ENCODE measurements at places on chromosomes 4 and X. TPM values are rescaled to one million over a fixed set of nuclear protein-coding genes. Genes with fewer than 3 reads are reported as not detected.

CLDN34 gene
- not detected for polyA plus RNA-seq

- no peak for DNase-seq
These were observed 134.2 kb upstream of the SH3RF1 start for GRCh38 chr4:169404960-169405359.

CT55 gene
- 1.9 TPM for polyA plus RNA-seq

OCRL gene
- 18.6 TPM for polyA plus RNA-seq

- no peak for DNase-seq
These were observed 8.7 kb downstream of the SMAD1 start for GRCh38 chr4:145490361-145490760.

GRCh38 chr4:158371158-158371557, 150.5 kb upstream of the RXFP1 start:
- no peak for DNase-seq

- DNase-seq = no peak
These were observed 25.4 kb downstream of the TMSB4X start for GRCh38 chrX:13000301-13000811.

GRCh38 chrX:17860811-17861488, at the start of gene RAI2:
TSS of gene RAI2 (minus strand) at chrX:17861298. CDS start at chrX:17802010, 59,288 bp downstream.
- peak; percentile 75 for DNase-seq

CORIN gene
- polyA plus RNA-seq = 0.76 TPM

- DNase-seq = no peak
These were observed 859.3 kb downstream of the RPA4 start for GRCh38 chrX:97743014-97743413.

ADGRG4 gene
- polyA plus RNA-seq = not detected

Measured in SK-N-SH (cell line).